Muscle of arm (tissue), 14 donors: ENCODE measurements at places on chromosomes 13 and 19.

DNA sequence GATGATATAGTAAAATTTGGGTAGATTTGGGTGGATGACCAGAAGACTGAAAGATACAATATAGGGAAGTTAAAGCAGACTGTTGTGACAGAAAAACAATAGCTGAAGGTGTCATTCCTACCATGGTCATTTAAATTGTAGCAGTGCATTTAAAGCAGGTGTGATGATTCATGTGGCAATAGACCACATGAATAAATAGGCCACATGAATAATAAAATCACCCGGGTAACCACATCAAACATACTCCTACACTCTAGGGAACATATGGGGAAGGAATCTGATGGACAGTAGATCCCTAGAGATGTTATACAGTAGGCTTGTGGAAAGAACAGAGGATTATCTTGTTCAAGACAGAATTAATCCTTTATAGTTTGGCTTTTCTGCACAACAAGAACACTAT is 392.6 kb downstream of the SLITRK5 start:
- DNase-seq, result no peak

DNA sequence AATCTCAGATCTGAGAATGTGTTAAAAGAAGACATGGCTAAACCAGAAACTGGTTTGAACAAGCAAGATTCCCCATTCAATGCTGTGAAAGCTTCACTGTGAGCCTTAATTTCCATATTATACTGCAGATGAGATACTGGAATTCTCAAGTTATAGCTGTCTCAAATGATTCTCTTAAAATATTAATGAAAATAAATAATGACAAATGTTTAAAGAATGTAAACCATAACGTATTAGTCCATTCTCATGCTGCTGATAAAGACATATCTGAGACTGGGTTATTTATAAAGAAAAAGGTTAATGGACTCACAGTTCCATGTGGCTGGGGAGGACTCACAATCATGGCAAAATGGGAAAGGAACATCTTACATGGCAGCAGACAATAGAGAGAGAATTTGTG is 667.8 kb downstream of the SLITRK1 start:
- no peak for DNase-seq

DNA sequence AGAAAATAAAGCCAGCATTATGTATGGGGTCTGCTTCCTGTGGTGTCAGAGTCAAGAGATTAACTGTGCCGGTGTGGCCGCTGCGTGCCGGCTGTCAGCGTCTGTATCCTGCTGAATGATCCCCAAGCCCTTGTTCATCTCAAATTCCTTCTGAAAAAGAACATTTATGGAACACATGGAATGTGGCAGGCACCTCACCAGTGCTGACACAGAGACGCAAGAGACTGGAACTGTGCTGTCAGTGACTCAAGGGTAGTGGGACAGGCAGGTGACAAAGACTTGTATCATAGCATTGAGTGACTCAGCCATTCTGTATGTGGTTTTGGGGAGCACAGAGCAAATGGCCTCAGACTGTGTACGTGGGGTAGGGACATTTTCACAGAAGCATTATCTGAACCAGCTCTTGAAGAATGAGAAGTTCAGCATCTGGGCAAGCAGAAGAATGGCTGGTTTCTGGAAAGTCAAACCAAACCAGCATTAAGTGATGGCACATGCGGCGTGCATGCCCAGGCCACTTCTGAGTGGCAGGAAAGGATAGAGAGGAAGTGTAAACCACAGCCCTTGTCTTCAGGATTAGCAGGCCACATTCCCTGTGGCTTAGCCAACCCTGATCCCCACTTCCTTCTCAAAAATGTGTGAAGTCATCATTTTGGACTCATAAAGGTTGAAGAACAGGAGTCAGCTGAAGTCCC is 54.0 kb upstream of the IRS2 start:
- no peak for DNase-seq

DNA sequence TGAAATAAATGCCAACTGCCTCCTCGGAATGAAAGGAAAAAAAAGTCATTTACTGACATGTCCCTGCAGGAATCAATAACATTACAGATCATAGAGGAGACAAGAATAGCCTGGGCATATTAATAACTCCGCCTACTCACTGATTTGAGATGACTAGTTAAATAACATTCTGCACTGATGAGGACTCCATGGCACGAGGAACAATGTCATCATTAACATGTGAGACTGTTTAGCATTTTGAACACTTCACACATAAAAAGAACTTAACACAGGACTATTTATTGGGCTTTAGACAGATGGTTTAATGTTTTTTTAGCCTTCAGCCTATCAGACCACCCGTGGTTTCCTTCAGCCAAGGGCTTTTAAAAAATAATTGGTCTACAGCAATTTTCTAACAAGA is 170.1 kb downstream of the OLFM4 start:
- no peak for DNase-seq

- no peak for DNase-seq
These were observed 1.9 kb upstream of the TEKTIP1 start for GRCh38 chr19:3537101-3537437.
